ENCODE measurements at places on chromosomes 13 and 19. TPM values are rescaled to one million over a fixed set of nuclear protein-coding genes. Genes with fewer than 3 reads are reported as not detected.

DNA sequence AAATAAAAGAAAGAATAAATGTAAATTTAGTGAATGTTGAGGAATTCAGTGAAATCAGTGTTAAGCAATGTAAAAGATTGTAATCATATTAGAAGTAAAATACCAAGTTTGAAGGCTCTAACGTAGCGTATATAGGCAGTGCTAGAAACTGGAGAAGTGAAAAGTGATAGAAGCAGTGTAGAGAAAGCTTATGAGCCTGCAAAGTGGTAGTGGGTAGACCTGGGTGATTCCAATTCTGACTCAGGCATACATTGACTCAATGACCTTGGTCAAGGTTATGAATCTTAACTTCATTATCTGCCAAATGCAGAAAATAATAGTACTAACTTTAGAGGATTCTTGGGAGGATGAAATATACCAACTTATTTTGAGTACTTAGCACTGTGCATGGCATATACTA, 4.1 kb downstream of the SLC10A2 start:
- no peaks in the 10 kb centered on the region for H3K27me3 ChIP-seq
- H3K36me3 ChIP-seq = no peaks in the 10 kb centered on the region
- H3K4me1 ChIP-seq = no peaks in the 10 kb centered on the region
- DNase-seq = no peak
- H3K27ac ChIP-seq = no peak overlapping the region
- H3K4me3 ChIP-seq = no peak overlapping the region

The ZNF772 gene
- total RNA-seq = 3.9 TPM

The MTIF3 gene
- 35.7 TPM for total RNA-seq

DNA sequence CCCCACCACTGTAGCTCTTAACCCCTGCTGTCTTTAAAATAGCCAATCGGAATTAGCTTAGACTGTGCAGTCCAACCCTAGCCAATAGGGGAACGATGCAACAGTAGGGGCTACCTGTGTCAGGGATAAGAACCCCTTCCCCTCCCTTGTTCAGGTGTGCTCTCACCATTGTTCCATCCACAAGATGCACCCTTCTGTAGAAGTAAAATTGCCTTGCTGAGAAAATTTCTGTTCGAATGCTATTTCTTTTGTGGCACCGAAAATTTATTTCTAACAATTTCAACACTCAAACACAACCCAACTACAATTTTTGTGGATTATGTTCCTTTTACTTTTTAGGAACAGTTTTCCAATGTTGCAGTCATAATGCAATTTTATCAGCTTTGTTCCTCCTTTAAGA, 3.6 kb upstream of the ZNF583 start:
- H3K27ac ChIP-seq = no peak overlapping the region
- H3K4me3 ChIP-seq = no peak overlapping the region
- H3K27me3 ChIP-seq = no peaks in the 10 kb centered on the region
- H3K4me1 ChIP-seq = peaks cover 26% of the 10 kb centered on the region
- peaks cover 63% of the 10 kb centered on the region for H3K36me3 ChIP-seq
- no peak for DNase-seq

DNA sequence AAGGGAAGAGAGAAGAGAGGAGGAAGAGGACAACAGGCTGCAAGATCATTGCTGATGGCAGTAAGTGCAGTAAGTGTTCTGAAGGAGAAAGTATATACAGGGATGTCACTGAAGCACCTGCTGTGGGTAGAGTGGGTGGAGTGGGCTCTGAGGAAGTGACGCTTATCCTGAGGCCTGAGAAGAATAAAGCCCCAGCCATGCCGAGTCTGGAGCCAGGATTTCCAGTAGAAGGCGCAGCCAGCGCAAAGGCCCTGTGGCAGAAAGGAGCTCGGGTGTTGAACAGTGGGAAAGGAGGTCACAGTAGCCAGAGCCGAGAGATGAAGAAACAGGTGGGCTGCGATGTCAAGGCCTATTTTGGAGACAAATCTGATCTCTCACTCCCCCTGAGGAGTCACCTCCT, 31.8 kb upstream of the ADGRE5 start:
- peaks cover 32% of the 10 kb centered on the region for H3K4me1 ChIP-seq
- DNase-seq = peak; percentile 43
- H3K27me3 ChIP-seq = no peaks in the 10 kb centered on the region
- H3K27ac ChIP-seq = no peak overlapping the region

- no peak for DNase-seq
- H3K27ac ChIP-seq = no peak overlapping the region
- H3K4me1 ChIP-seq = peaks cover 42% of the 10 kb centered on the region
- H3K36me3 ChIP-seq = no peaks in the 10 kb centered on the region
- no peak overlapping the region for H3K4me3 ChIP-seq
Observed at GRCh38 chr13:27921961-27922882, 2.4 kb downstream of the PDX1 start.

The PSPN gene
- 2.0 TPM for total RNA-seq

The KLK5 gene
- total RNA-seq = not detected

DNA sequence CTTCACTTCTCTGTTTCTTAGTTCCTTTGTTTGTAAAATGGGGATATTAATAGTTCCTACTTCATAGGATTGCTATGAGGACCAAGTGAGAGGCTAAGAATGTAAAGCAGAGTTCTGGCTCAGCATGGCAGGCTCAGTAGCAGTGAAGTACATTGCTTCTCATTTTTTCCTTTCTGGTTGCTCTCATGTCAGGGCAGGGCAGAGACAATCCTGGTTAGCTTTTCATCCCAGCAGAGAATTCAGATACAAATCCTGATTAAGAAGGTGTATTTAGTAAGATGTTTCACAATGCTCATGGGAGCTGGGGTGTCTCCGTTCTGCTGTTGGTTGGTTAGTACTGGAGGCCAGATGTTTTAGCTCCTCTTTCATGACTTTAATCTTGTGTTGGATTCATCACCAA, 42.9 kb downstream of the WASF3 start:
- H3K27ac ChIP-seq = no peak overlapping the region
- no peaks in the 10 kb centered on the region for H3K4me1 ChIP-seq
- H3K36me3 ChIP-seq = peaks cover 4% of the 10 kb centered on the region

DNA sequence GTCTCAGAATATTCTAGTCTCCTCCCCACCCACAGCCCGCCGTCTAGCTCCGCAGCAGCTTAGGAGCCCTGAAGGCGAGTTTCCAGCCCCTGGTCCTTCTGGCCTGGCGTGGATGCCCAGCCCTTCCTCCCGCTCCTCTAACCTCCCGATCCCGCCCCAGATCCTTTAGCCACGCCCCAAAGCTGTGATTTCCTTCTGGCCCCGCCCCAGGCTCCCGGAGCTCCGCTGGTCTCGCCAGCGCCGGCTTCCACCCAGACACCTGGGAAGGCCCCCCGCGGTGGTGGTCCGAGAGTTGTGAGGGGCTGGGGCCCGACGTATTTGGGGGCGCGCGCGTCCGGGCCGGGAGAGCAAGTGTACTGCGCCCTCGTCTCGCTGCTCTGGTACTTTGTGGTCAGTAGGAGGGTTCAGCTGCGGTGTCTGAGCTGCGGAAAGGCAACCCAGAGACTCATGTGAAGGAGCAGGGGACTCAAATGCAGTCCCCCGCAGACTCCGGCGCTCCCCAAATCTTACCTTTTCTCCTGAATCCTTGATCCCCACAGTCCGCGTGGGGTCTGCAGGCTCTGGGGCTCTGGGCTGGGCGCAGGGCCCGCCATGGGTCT, at the start of gene CGB7:
CGB7 (minus strand) TSS at position 114 of the 599 bp plus-strand sequence. CDS start 2,374 bp downstream, outside the sequence.
- DNase-seq = peak; percentile 61
- no peak within 1 kb of the TSS for H3K27ac ChIP-seq
- peaks cover 26% of the 10 kb centered on the region for H3K27me3 ChIP-seq
- peak within 1 kb of the TSS; percentile 48 for H3K4me3 ChIP-seq
- no peaks in the 10 kb centered on the region for H3K36me3 ChIP-seq
- peaks cover 21% of the 10 kb centered on the region for H3K4me1 ChIP-seq

DNA sequence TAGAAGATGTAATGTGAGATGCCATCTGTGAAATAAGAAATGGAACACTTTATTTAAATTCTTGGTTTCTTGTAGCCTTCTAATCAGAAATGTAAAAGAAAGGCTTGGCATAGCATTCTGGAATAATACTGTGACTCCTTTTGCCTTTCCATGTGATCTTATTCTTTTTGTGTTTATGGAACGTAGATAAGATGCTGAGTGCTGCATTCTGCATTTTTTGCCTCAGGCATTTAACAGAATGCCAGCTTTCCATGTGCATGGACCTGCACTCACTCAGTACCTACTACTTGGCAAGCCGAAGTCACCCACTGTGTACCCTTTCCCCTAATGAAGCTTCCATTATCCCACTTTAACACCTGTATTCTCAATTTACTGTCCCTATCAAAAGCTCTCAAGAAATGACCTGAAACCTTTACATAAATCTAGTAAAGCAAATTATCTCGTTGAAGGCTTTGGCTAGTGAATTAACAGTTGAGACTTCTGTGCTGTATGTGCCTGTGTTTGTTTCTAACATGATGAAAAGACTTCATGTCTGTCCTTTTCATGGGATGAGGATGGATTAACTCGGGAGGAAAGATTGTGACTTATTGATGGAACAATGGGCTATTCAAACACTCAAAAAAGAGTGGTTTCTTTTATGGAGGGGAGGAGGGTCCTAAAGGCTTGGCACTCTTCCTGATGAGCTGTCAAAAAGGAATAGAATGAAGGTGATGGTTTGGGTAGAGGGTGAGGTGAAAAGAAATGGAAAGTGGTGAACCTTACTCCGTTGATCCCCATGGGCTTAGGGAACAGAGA, 44.7 kb upstream of the FRY start:
- no peaks in the 10 kb centered on the region for H3K4me1 ChIP-seq
- no peak overlapping the region for H3K4me3 ChIP-seq
- no peak overlapping the region for H3K27ac ChIP-seq
- H3K36me3 ChIP-seq = peaks cover 2% of the 10 kb centered on the region

GRCh38 chr13:40966298-40966697, 52.8 kb downstream of the ELF1 start:
- no peak overlapping the region for H3K4me3 ChIP-seq
- no peaks in the 10 kb centered on the region for H3K27me3 ChIP-seq
- peaks cover 92% of the 10 kb centered on the region for H3K4me1 ChIP-seq
- no peak for DNase-seq

GRCh38 chr13:32141462-32141861, 109.9 kb downstream of the FRY start:
- H3K4me3 ChIP-seq = no peak overlapping the region
- DNase-seq = no peak
- no peaks in the 10 kb centered on the region for H3K27me3 ChIP-seq
- H3K27ac ChIP-seq = no peak overlapping the region

The SHISA7 gene
- total RNA-seq = not detected

DNA sequence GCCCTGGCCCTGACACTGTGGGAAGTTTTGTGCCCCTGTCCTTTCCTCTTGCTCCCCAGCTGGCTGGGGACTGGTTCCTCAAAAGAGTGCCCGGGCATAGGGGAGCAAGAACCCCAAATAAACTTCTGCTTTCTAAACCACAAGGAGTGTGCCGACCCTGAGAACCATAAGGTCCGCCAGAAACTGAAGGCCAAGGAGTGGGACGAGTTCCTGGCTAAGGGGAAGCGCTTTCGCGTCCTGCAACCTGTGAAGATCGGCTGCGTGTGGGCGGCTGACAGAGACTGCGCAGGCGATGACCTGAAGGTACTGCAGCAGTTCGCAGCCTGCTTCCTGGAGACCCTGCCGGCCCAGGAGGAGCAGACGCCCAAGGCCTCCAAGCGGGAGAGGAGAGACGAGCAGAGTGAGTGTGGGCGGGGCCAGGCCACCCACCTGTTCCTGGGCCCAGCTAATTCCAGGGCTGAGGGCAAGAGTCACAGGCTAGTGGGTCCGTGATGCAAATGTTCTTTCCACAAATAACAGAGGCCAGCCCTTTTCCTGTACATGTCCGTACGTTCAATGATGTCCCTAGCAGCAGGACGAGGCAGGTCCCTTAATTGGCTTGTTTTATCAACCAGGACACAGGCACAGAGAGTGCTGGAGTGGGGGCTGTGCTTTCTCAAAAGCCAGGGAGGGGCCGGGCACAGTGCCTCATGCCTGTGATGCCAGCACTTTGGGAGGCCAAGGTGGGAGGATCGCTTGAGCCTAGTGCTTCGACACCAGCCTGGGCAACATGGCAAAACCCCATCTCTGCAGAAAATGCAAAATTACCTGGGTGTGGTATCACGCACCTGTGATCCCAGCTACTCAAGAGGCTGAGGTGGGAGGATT, 25.6 kb downstream of the UBXN6 start:
- no peak for DNase-seq
- no peaks in the 10 kb centered on the region for H3K4me1 ChIP-seq

DNA sequence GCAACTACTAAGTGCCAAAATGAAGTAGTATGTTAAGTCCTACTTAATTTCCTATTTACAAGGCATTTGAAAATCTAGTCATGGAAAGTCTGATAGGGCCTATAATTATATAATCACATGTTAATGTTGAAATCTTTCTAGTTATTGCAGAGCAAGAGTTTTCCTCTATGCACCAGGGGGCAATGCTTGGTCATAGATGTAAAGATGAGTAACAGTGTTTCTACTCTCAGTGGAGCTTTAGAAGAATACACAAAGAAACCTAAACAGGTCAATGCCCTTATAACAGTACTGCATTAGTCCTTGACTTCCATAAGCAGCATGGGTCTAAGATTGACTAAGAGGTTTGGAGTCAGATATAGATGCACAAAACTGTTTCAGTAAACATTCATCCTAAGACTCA, 218.7 kb downstream of the KCTD12 start:
- H3K27ac ChIP-seq = no peak overlapping the region
- H3K36me3 ChIP-seq = no peaks in the 10 kb centered on the region
- DNase-seq = no peak
- H3K4me1 ChIP-seq = no peaks in the 10 kb centered on the region
- H3K27me3 ChIP-seq = no peaks in the 10 kb centered on the region
- H3K4me3 ChIP-seq = no peak overlapping the region

- H3K4me1 ChIP-seq = no peaks in the 10 kb centered on the region
- H3K27ac ChIP-seq = no peak overlapping the region
- DNase-seq = no peak
- peaks cover 15% of the 10 kb centered on the region for H3K36me3 ChIP-seq
Observed at GRCh38 chr19:58045411-58046050, 11.7 kb downstream of the ZSCAN1 start.

GRCh38 chr19:6694147-6694815, 24.3 kb upstream of the TNFSF14 start:
- no peaks in the 10 kb centered on the region for H3K36me3 ChIP-seq
- peaks cover 3% of the 10 kb centered on the region for H3K27me3 ChIP-seq
- peak overlapping the region; percentile 45 for H3K27ac ChIP-seq
- DNase-seq = peak; percentile 25

DNA sequence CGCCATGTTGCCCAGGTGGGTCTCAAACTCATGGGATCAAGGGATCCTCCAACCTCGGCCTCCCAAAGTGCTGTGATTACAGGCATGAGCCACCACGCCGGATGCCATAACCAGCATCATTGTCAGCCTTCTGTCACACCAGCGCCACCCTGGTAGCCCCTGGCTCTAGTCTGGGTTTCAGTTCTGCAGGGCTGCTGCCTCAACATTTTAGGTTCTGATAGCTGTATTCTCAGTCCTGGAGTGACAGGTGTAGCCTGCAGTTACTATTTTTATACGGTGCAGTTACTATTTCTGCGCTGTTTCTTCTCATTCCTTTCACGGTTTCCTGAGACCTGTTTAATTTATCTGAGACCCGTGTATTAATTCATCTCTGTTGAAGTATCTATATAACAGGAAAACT, 57.1 kb downstream of the TRPM4 start:
- H3K27ac ChIP-seq = no peak overlapping the region
- DNase-seq = no peak

All from activated CD4-positive, alpha-beta memory T cell treated with anti-CD3 and anti-CD28 coated beads for 36 hours (primary cell).